ENCODE measurements at places on chromosomes 4 and X.
A peak's percentile ranks its signal among the peaks of the same experiment; 100 is the strongest.

GRCh38 chrX:47158131-47158530 is 13.1 kb downstream of the RBM10 start:
- no peaks in the 10 kb centered on the region for H3K4me1 ChIP-seq
- H3K36me3 ChIP-seq, result peaks cover 54% of the 10 kb centered on the region
- DNase-seq, result no peak
- H3K27me3 ChIP-seq, result no peaks in the 10 kb centered on the region
- no peak overlapping the region for H3K4me3 ChIP-seq

- no peaks in the 10 kb centered on the region for H3K27me3 ChIP-seq
- DNase-seq, result no peak
- H3K36me3 ChIP-seq, result peaks cover 6% of the 10 kb centered on the region
- no peak overlapping the region for H3K4me3 ChIP-seq
These were observed 74.7 kb downstream of the GALNT7 start for GRCh38 chr4:173243321-173243720.

- DNase-seq, result peak; percentile 84
- H3K4me1 ChIP-seq, result no peaks in the 10 kb centered on the region
- no peaks in the 10 kb centered on the region for H3K27me3 ChIP-seq
- H3K36me3 ChIP-seq, result peaks cover 9% of the 10 kb centered on the region
- no peak overlapping the region for H3K4me3 ChIP-seq
- H3K27ac ChIP-seq, result no peak overlapping the region
These were observed 28.4 kb downstream of the TRMT44 start for GRCh38 chr4:8468746-8469535.

DNA sequence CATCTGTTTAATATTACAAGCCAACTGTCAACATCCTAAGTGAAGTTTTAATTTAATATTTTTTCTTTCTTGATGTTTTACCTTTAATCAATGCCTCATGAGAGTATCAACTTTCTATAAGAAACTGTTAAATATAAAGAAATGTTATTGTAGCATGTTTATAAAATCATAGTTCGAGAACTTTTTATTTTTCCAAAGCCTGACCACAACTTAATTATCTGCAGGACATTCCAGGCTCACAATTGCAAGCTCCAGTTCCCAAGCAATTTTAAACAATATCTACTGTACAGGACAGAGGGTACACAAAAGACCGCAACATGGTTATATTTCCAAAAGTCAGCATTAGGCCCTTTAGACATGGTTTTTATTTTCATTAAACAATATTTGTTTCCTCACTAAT is 20.1 kb downstream of the STX18 start:
- H3K27me3 ChIP-seq, result no peaks in the 10 kb centered on the region
- H3K27ac ChIP-seq, result no peak overlapping the region
- no peaks in the 10 kb centered on the region for H3K4me1 ChIP-seq
- H3K36me3 ChIP-seq, result no peaks in the 10 kb centered on the region
- no peak overlapping the region for H3K4me3 ChIP-seq
- DNase-seq, result no peak

DNA sequence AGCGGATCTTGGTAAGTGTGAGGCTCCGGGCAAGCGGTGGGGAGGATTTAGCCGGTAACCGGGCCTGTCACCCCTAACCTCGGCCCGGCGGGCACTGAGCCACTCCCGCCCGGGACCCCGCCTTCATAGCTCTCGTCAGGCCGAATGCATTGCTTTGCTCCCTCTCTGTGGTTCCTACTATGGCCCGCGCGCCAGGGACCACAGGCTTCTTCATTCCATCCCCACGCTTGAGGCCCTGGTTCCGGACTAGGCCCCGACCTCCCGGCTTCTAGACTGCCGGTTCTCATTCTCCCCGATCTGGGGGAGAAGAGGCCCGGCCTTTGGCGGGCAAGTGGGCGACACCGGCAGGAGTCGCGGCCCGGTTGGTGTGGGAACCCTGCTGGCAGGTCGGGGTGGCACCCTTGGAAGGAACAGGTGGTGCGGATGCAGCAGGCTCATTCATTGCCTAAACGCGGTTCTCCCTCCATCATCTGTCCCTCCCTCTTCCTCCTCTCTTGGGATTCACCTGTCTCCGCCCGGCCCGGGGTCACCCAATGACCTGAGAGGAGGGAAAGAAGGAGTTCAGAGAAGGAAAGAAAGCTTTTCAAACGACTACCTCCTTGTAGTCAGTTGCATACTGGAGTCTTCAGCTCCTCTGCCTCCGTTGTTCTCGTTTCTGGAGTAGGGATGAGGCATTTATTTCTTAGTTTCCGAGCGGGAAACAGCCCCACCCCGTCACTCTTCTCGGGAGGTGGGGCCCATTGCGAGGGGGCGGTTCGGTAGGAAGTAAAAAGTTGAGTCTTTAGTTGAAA is at the start of gene NDUFC1:
TSS of gene NDUFC1 (minus strand) at position 657 of the 791 bp plus-strand sequence. CDS start 6,679 bp downstream, outside the sequence.
- no peaks in the 10 kb centered on the region for H3K27me3 ChIP-seq
- peak; percentile 61 for DNase-seq
- H3K27ac ChIP-seq, result peak within 1 kb of the TSS; percentile 66

GRCh38 chrX:15679246-15679645 is 14.6 kb upstream of the CLTRN start:
- no peak for DNase-seq
- no peak overlapping the region for H3K27ac ChIP-seq
- H3K4me3 ChIP-seq, result no peak overlapping the region
- H3K27me3 ChIP-seq, result no peaks in the 10 kb centered on the region

GRCh38 chr4:88211473-88212252 is 53.2 kb upstream of the ABCG2 start:
- no peaks in the 10 kb centered on the region for H3K27me3 ChIP-seq
- H3K36me3 ChIP-seq, result no peaks in the 10 kb centered on the region
- no peak overlapping the region for H3K27ac ChIP-seq
- no peaks in the 10 kb centered on the region for H3K4me1 ChIP-seq
- DNase-seq, result no peak
- H3K4me3 ChIP-seq, result no peak overlapping the region

GRCh38 chrX:70769659-70770227 is 138.8 kb downstream of the TEX11 start:
- H3K4me3 ChIP-seq, result no peak overlapping the region
- no peaks in the 10 kb centered on the region for H3K36me3 ChIP-seq
- DNase-seq, result no peak
- no peaks in the 10 kb centered on the region for H3K4me1 ChIP-seq
- no peaks in the 10 kb centered on the region for H3K27me3 ChIP-seq
- H3K27ac ChIP-seq, result no peak overlapping the region

GRCh38 chr4:67853336-67853735 is 30.5 kb downstream of the TMPRSS11D start:
- no peak overlapping the region for H3K27ac ChIP-seq
- no peaks in the 10 kb centered on the region for H3K4me1 ChIP-seq
- H3K4me3 ChIP-seq, result no peak overlapping the region
- DNase-seq, result no peak

DNA sequence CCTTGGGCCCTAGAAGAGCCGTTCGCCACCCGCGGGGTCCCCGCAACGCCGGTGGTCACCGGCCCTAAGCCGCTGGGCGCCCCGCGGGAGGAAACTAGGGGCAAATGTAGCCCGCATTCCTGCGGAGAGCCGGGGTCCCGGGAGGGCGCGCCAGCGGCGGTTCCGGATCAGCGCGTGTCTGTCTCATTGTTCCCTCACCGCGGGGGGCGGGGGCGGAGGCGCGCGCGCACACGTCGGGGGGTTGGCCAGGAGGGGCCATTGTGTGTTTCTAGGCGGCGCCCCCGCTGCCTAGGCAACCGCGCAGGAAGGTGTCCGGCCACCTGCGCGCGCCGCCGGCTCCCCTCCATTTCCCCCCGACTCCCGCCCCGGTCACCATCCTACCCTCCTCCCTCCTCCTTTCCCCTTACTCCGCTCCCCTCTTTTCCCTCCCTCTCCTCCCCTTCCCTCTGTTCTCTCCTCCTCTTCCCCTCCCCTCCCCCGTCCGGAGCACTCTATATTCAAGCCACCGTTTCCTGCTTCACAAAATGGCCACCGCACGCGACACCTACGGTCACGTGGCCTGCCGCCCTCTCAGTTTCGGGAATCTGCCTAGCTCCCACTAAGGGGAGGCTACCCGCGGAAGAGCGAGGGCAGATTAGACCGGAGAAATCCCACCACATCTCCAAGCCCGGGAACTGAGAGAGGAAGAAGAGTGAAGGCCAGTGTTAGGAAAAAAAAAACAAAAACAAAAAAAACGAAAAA is 789 bp upstream of the DDX3X start:
- H3K27me3 ChIP-seq, result no peaks in the 10 kb centered on the region
- H3K27ac ChIP-seq, result peak overlapping the region; percentile 99
- H3K4me3 ChIP-seq, result peak overlapping the region; percentile 93
- DNase-seq, result peak; percentile 93
- peaks cover 7% of the 10 kb centered on the region for H3K4me1 ChIP-seq
- peaks cover 41% of the 10 kb centered on the region for H3K36me3 ChIP-seq

- H3K4me1 ChIP-seq, result peaks cover 7% of the 10 kb centered on the region
- no peak overlapping the region for H3K27ac ChIP-seq
- peaks cover 10% of the 10 kb centered on the region for H3K36me3 ChIP-seq
- no peak overlapping the region for H3K4me3 ChIP-seq
These were observed 73.2 kb upstream of the ANXA10 start for GRCh38 chr4:168019019-168019651.

- H3K4me1 ChIP-seq, result no peaks in the 10 kb centered on the region
- no peak overlapping the region for H3K4me3 ChIP-seq
- no peaks in the 10 kb centered on the region for H3K27me3 ChIP-seq
- H3K27ac ChIP-seq, result no peak overlapping the region
- H3K36me3 ChIP-seq, result no peaks in the 10 kb centered on the region
These were observed 96.5 kb downstream of the CAMK2D start for GRCh38 chr4:113665036-113665435.

- no peak overlapping the region for H3K27ac ChIP-seq
- H3K4me1 ChIP-seq, result no peaks in the 10 kb centered on the region
- H3K4me3 ChIP-seq, result no peak overlapping the region
- no peak for DNase-seq
- peaks cover 21% of the 10 kb centered on the region for H3K36me3 ChIP-seq
These were observed 18.4 kb upstream of the ANAPC4 start for GRCh38 chr4:25358515-25359275.

DNA sequence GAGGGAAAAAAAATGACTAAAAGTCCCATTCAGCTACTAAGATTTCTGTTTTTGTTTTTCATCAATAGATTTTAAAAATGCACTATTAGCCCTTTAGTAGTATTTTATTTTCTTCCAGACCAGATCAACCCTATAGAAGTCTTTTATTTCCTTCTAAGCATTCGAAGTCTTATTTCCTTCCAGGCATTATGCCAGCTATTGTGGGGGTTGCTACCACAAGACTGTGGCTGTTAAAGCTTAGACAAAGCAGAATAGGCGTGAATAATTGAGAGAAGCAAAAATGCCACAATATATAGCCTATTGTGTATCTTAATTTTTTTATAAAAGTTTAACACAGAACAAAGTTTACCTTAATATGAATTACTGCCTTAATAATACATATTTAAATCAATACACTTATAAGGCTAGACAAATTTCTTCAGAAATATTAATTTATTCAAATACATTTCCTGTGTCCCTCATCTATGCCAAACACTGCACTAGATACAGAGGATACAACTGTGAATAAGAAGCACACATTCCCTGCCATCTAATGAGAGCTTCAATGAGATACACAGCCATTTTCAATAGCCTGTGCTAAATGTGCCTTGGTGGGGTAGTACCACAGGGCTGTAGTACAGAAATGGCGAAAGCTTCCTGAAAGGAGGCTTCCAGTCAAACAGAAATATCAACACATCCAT is 33.1 kb downstream of the SLC10A7 start:
- H3K27ac ChIP-seq, result no peak overlapping the region
- no peaks in the 10 kb centered on the region for H3K36me3 ChIP-seq
- no peak overlapping the region for H3K4me3 ChIP-seq
- no peaks in the 10 kb centered on the region for H3K27me3 ChIP-seq
- no peaks in the 10 kb centered on the region for H3K4me1 ChIP-seq

GRCh38 chr4:88697588-88698329 is at the start of gene NAP1L5:
Gene NAP1L5 (minus strand): TSS chr4:88697829. CDS start chr4:88697754, 75 bp downstream.
- H3K4me1 ChIP-seq, result no peaks in the 10 kb centered on the region
- peak; percentile 64 for DNase-seq
- H3K36me3 ChIP-seq, result peaks cover 1% of the 10 kb centered on the region

- no peak overlapping the region for H3K4me3 ChIP-seq
- no peak for DNase-seq
- H3K27me3 ChIP-seq, result no peaks in the 10 kb centered on the region
- H3K36me3 ChIP-seq, result no peaks in the 10 kb centered on the region
- no peaks in the 10 kb centered on the region for H3K4me1 ChIP-seq
These were observed 169.5 kb downstream of the GLRA2 start for GRCh38 chrX:14698790-14699189.

- H3K27me3 ChIP-seq, result no peaks in the 10 kb centered on the region
- peaks cover 14% of the 10 kb centered on the region for H3K36me3 ChIP-seq
- DNase-seq, result no peak
- H3K4me3 ChIP-seq, result no peak overlapping the region
- no peak overlapping the region for H3K27ac ChIP-seq
These were observed 143.5 kb downstream of the MGST2 start for GRCh38 chr4:139808808-139809756.

DNA sequence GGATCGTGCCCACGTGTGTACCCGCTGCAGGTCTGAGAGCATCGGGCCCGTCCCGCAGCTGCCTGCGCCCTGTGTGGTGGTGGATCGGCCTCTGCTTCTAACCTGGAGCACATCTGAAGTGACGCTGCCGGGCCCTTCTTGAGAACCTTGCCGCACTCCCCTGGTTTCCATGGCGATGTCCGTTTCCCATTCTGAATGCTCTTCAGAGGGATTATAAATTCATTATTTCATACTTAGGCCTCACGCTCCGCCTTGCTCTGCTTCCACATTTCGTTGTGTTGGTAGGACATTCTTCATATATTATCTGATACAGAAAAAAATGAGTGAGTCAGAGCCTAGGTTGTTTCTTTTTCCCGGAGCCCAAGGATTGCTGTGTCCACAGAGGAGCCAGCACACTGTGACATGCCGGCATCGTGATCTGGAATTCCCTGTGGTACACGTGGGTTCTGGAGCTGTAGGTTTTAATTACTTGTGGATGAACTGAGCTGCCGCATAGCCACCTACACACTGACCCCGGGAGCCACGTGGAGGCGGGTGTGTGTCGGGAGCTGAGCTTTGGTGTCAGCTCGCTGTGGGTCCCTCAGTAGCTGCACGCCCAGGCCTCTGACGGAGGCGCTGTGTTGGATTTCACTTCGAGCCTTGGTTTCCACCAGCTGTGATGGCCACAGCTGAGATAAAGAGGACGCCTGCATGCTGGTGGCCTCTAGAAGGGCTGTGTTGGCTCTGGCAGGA is 63.4 kb downstream of the PSAPL1 start:
- H3K4me3 ChIP-seq, result no peak overlapping the region
- no peak for DNase-seq
- no peak overlapping the region for H3K27ac ChIP-seq
- peaks cover 4% of the 10 kb centered on the region for H3K4me1 ChIP-seq

GRCh38 chr4:104494822-104495559 is at the start of gene CXXC4:
Gene CXXC4 (minus strand): TSS chr4:104494894. CDS start chr4:104491802, 3,092 bp downstream.
- H3K36me3 ChIP-seq, result no peaks in the 10 kb centered on the region
- peak; percentile 87 for DNase-seq
- no peaks in the 10 kb centered on the region for H3K27me3 ChIP-seq
- peak within 1 kb of the TSS; percentile 95 for H3K4me3 ChIP-seq
- H3K4me1 ChIP-seq, result no peaks in the 10 kb centered on the region
